Activated T-cell treated with anti-CD3 and anti-CD28 coated beads for 4 hours (primary cell): ENCODE measurements at places on chromosomes 2 and 18.

GRCh38 chr18:23272498-23273232, 137.4 kb downstream of the CABLES1 start:
- no peak for DNase-seq

- peak; percentile 8 for DNase-seq
Measured at GRCh38 chr2:85066874-85067351, 66.3 kb upstream of the TCF7L1 start.

GRCh38 chr18:76545433-76546087, 50.5 kb upstream of the ZNF516 start:
- no peak for DNase-seq

DNA sequence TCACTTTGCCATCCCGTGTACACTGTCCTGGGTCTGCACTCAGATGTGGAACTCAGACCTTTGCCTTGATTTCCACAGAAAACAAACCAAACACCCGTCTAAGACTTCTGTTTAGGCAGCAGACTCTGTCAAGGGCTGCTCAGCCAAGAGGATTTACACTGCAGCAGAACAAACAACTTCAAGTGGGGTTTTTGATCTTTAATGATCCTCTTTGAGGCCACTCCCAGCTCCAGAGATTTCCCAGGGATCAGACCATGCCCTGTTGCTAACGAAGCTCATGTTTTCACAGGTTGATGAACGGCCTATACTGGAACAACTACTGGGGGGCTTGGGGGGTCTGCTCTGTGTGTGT, 52.5 kb upstream of the LGALSL start:
- no peak for DNase-seq

DNA sequence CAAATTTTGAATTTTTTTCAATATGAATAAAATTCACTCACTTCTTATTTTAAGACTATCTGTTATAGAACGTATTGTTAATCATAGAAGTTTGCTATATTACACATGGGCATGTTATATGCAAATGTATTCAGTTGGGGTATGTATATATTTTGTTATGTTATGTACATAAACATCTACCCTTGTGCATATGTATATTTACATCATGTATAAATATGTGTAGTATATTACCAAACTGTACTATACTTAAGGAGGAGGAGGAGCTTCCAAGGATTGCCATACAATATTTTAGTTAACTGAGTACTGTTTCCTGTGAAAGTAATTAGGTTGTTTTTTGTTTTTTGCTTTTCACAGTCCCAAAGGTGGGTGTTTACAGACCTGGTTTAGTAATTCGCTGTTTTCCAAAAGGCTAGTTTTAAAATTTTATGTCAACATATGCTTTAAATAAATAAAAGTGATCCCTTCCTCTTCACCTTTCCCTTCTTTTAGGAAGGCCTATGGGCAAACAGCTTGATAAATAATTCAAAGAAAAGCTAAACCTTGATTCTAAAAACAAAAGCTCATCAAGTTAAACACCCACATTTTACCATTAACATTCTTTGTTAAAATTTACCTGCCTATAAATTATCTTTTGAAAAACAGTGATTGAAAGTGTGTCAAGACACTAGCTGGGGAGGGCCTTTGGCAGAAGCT, 12.9 kb upstream of the POU3F3 start:
- DNase-seq, result no peak

GRCh38 chr2:209236377-209236776, 187.5 kb upstream of the MAP2 start:
- DNase-seq, result no peak

DNA sequence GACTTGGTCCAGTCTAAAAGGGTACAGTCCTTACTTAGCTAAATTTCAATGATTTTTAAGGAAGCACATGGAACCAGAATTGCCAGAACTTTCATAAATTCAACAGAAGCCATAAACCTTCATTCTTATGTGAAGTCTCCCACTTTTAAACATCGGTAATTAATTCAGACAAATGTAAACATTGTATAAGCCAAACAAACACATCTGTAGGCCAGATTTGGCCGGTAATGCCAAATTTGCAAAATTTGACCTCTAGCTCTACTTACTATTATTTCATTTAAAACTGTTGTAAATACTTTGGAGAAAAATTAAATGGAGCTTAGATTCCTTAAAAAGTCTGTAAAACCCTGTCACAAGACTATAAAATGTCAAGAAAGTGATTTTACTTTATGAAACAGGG, 83.2 kb upstream of the GALNT5 start:
- no peak for DNase-seq

GRCh38 chr18:71242981-71243380, 954.1 kb downstream of the SOCS6 start:
- DNase-seq, result no peak

GRCh38 chr2:120856421-120856862, 120.8 kb downstream of the GLI2 start:
- DNase-seq, result no peak

DNA sequence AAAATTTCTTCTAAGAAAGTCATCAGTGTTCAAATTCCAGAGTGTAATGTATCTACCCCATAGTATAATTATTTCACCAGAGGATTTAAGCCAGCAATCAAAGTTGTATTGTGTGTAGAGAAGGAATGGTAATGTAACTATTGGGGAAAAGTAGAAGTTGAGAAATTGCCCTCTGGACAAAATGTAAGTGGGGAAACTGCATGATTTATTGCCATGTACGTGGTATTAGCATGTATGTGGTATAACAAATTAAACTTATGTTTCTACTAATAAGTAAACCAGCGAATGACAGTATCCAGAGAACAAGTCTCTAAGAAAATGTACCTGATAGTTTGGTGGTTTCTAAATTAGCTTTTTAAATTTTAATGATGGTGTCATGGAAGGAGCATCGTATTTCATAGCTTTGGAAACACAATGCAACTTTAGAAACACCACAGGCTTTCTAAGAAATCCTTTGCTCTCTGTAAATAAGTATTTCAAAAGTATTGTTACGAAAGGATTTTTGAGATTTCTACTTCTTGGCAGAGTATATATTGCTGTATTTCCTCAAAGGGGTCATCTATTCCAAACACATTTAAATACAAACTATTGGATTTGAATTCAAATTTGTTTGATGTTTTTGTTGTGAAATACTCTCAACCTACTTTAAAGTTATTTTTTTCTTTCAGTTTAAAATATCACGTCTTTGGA, 1018.9 kb upstream of the ZEB2 start:
- no peak for DNase-seq

DNA sequence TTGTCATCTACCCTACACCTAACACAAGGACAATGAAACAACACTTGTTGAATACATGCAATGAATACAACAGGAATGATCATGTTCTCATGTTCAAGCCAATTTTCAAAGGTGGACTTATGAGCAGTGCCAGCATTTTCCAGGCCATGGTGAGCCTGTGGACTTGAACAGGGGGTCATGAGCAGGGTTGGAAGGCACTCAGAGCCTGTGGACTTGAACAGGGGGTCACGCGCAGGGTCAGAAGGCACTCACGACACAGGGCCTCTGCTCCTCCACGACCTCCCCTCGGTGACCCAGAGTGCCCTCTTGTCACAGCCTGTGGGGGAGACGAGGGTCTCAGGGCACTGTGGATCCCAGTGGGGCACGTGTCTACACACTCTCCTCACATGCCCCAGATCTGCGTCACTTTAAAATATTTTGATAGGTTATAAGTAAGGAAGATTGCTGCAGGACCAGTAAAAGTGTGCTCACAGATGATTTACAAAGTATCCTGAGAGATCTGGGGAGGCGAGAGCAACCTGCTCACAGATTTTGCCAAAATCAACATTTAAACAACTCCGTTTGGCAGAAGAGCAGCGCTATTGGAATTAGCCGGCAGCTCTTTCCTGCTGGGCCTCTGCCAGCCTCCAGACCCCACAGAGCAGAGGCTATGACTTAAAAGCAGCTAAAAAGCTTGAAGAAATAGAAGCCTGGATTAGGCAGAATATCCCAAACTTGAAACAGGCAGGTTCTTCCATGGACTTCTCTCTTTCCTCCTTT, 121.9 kb downstream of the TMEM18 start:
- no peak for DNase-seq

DNA sequence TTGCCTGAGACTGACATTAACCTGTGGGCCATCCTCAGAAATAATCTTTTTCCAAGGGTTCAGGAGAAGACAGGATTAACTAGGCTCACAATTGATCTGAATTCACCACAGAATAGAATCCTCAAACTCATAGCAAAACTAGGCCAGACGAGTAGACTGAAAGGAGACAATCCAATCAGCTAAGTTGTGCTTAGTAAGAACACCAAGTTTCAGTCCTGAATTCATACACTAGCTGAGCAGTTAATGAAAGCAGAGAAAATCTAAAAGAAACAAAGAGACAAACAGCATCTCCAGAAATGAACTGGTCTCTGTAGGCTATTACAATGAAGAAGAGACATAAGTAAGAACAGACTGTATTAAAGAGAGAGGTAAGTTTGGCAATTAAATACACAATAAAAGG, 89.5 kb downstream of the GORASP2 start:
- no peak for DNase-seq

- no peak for DNase-seq
Measured at GRCh38 chr2:38343212-38343611, 33.9 kb downstream of the ATL2 start.

- no peak for DNase-seq
Measured at GRCh38 chr2:176854878-176855277, 357.7 kb upstream of the HNRNPA3 start.

- no peak for DNase-seq
Measured at GRCh38 chr2:179443180-179443579, 178.5 kb upstream of the SESTD1 start.

DNA sequence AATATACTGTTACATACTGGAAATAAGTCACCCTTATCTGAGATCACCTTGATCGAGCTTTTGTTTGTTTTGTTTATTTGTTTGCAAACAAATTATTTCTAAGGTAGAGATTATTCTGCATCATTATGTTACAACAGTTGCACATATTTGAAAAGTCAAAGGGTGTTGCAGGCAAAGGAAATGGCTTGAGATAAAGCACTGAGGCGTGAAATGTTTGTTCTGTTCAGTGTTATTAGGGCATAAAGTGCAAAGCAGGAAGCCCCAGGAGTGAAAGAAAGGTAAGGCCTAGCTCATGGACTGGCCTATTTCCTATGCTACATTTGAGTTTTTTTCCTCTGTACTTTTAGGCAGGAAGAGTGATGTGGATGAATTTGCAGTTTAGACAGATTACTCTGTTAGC, 1815.6 kb upstream of the LRRTM1 start:
- no peak for DNase-seq

GRCh38 chr2:159010340-159010739, 41.9 kb downstream of the TANC1 start:
- DNase-seq, result no peak

DNA sequence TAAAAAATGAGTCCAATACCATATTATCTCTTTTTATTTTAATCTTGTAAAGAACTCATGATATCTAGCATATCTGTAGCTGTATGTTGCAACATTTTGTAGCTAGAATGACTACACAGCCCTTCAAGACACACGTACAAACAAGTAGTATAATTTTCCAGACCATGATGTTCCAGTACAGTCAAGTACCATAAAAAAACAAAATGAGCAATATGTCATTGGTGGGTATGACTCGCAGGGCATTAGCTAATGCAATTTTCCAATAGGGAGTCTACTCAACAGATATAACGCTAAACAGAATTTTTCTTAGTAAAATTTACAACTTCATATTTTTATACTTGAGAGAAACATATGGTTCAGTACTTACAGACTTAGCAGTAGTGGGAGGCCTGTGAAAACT, 53.6 kb upstream of the UGP2 start:
- DNase-seq, result no peak

DNA sequence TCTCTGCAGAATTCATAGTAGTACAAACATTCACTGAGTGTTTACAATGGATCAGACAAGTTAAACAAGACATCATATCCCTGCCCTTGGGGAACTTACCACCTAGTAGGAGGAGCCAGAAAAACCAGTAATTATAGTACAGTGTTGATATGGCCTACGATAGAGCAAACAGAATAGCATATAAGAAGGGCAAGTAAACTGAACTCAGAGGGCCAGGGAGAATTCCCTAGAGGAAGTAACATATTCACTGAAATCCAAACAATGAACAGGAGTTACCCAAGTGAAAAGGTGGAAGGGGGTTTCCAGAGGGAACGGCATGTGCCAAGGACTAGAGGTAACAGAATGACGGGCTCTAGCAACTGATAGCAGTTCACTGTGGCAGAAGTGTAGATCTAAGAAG, 34.1 kb downstream of the NHEJ1 start:
- no peak for DNase-seq

DNA sequence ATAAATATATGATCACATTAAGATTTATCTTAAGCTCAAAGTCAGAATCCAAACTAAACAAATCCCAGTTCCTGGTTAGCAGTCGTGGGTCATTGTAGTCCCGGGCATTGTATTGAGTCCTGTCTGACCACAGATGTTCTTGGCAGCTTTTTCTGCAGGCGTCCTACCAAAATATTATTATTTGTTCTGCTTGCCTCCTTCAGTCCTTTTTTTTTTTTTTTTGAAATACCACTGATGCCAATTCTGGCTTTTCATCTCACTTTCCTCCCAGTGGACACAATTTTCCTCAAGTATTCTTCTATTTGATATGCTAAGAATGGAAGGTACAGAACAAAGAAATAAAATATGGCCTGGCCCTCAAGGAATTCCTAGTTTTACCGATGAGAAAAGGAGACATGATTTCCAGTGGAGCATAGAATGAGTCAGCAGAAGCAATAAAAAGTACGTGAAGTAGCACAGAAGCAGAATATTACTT, 151.6 kb downstream of the CSRNP3 start:
- DNase-seq, result no peak

DNA sequence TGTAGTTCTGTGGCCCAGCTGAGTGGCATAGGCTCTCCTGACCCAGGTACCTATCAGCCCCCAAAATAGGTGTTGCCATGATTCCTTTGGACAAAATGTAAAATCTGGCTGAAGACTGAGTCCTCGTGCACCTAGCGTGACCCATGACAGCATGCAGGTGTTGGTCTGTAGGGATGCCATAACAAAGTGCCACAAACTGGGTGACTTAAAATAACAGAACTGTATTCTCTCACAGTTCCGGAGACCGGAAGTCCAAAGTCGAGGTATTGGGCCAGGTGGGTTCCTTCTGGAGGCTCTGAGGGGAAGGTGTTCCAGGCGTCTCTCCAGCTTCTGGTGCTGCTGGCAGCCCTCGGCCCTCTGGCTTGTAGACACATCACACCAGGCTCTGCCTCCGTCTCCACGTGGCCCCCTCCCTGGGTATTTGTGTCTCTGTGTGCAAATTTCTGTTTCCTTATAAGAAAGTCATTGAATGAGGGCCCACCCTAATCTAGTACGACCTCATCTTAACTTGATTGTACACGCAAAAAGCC, 34.5 kb downstream of the LRRFIP1 start:
- no peak for DNase-seq

DNA sequence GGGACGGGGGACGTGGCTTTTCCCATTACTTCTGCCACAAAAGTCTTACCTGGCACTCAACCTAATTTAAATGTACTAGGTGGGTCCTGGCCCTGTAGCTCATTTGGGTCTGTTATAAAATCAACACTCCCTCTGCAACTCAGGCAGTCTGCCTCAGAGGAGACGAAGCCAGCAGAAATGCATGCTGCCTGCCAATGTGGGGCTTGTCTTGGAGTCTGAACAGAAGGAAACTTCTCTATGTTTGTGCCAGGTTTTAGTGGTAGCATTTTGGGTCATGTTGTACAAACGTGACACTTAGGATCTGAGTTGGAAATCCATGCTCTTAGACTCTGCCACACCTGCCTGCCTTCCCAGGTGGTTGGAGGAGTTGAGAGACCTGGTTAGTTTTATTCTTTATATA, 292.5 kb upstream of the FAM98A start:
- no peak for DNase-seq

GRCh38 chr2:8125741-8126711, 555.8 kb upstream of the ID2 start:
- DNase-seq, result no peak
